ENCODE measurements at places on chromosomes 6 and 20. TPM values are rescaled to one million over a fixed set of nuclear protein-coding genes. Genes with fewer than 3 reads are reported as not detected.

The PCED1A gene
- 7.9 TPM for total RNA-seq

The SIRPG gene
- not detected for total RNA-seq

The LSM2 gene
- 58.4 TPM for total RNA-seq

DNA sequence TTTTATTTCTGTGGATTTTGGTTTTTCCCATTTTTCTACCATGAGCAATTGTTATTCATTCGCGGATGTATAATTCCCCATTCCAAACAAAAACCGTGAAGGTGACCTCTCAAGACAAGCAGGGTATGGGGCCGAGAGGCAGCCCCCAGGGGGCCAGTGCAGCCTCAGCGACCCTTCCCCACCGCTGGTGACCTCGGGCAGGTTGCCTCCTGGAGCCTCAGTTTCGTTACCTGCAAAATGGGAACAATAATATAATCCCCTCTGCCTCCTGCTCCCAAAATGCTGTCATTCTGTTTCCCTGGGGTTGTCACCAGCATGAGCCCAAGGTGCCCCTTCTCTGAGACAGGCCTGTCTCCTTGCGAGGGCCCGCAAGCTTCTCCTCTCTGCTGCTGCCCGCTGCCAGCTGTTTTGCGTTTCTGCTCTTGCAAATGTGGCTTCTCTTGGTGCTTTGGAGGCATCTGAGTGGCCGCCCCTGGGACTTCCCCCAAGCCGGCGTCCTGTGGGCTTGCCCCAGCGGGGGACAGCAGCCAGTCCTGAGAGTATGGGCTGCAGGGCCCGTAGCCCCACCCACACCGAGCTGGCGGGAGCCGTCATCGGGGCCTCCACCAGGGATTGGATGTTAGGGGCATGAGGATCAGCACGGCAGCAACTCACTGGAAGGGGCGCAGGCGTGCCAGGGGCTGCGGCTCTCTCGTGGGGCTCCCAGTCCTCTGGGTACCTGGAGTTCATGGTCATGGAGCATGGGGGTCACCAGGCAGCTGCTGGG, 161.9 kb downstream of the TAF4 start:
- no peak for DNase-seq

GRCh38 chr20:62796699-62797491, 622 bp downstream of the MRGBP start:
- DNase-seq: no peak

DNA sequence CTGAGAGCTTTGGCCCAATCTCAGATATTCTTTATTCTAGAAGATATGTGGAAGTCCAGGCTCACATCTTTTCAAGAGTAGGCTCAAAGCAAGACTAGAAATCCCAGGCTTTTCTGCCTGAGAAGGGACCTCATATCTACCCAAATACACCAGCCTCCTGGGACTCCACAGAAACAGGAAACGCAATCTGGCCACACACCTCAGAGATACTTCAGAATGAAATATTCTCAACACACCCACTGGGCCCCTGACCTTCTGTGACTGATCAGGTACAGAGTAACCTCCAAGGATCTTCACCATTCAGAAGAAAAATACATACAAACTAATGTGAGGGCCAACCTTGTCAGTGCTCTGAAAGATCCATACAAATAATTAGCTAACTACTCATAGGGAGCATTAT, 183.2 kb downstream of the HIVEP2 start:
- no peak for DNase-seq

- DNase-seq: no peak
Observed at GRCh38 chr6:1188199-1188598, 123.7 kb upstream of the FOXQ1 start.

- DNase-seq: no peak
Observed at GRCh38 chr6:153787341-153787606, 251.8 kb upstream of the OPRM1 start.

GRCh38 chr6:111701146-111701545, 95.5 kb upstream of the TRAF3IP2 start:
- DNase-seq: no peak

- no peak for DNase-seq
Observed at GRCh38 chr6:19827247-19827646, 9.9 kb upstream of the ID4 start.

DNA sequence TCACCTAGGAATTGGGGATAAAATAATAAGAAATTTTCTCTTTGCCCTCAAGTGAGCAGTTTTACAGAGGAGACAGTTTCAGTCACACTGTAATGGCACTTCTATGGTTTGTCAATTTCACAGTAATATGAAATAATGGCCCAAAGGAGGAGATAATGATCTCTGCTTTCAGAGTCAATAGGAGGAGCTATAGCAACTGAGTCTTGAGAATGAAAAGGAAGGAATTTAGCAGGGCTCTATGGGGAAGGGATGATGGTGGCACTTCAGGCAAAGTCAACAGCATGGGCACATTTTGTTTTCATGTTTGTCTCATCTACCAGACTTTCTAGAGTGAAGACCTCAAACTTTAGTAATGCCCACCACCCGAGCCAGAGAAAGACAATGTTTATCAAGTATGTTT, 138.3 kb upstream of the HMGN3 start:
- no peak for DNase-seq

GRCh38 chr6:4362326-4362725, 227.0 kb upstream of the ECI2 start:
- no peak for DNase-seq

- peak; percentile 24 for DNase-seq
Observed at GRCh38 chr6:9250852-9251251, 815.5 kb upstream of the SLC35B3 start.

GRCh38 chr20:61596687-61597330, 344.7 kb downstream of the CDH4 start:
- DNase-seq: no peak

- DNase-seq: no peak
Observed at GRCh38 chr20:23086056-23086566, at the start of gene CD93. CD93 (minus strand) TSS chr20:23086324; CDS start chr20:23086192, 132 bp downstream.

DNA sequence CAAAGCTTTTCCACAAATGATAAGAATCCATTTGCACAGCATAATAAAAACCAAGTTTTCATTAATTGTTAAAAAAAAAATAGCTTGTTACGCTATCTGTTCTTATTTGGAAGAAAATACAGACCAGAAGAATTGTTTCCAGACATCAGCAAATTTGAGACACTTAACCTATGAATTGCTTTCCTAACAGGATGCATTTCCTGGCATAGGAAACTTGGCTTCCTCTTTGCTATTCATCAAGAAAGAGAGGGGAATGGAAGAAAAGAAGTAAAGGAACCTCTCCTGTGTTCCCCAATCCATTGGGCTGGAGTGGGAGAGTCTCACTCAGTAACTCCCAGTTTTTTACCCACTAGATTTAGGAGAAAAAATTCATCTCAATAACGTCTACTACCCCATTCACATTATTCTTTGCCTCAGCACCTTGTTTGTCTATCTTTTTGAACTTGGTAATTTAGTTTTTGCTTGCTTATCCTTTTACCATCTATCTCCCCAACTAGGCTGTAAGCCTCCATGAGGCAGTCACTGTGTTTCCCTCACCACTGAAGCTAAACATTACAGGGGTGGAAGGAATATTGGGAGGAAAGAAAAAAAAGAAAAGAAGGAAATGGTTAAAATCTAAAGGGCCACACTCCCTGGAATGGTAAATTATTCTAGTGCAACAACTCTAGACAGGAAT, 150.3 kb downstream of the COL21A1 start:
- DNase-seq: no peak
